PC-3 (cell line): ENCODE measurements at places on chromosomes 2 and 18. TPM values are rescaled to one million over a fixed set of nuclear protein-coding genes. Genes with fewer than 3 reads are reported as not detected.

DNA sequence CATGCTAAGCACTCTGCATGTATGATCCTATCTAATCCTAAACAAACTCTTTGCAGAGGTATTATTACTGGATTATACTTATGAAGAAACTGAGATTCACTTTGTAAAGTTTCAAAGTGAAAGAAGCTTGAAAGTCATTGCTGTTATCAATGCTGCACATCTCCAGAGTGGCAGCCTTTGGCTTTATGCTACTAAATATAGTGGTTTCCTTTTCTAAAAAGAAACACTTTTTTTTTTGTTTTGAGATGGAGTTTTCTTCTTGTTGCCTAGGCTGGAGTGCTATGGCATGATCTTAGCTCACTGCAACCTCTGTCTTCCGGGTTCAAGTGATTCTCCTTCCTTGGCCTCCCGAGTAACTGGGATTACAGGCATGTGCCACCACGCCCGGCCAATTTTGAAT, 114.9 kb upstream of the RAB27B start:
- H3K36me3 ChIP-seq = no peaks in the 10 kb centered on the region
- H3K4me1 ChIP-seq = peaks cover 13% of the 10 kb centered on the region
- no peak overlapping the region for H3K4me3 ChIP-seq
- no peaks in the 10 kb centered on the region for H3K27me3 ChIP-seq

GRCh38 chr2:160109939-160110673, 47.7 kb upstream of the PLA2R1 start:
- H3K27me3 ChIP-seq = no peaks in the 10 kb centered on the region
- no peaks in the 10 kb centered on the region for H3K36me3 ChIP-seq
- peak; percentile 86 for DNase-seq
- H3K27ac ChIP-seq = no peak overlapping the region
- no peak overlapping the region for H3K4me3 ChIP-seq
- H3K4me1 ChIP-seq = peaks cover 7% of the 10 kb centered on the region; the same call in 1 of the 2 replicates

GRCh38 chr18:78970774-78971333, 8.8 kb upstream of the SALL3 start:
- no peak overlapping the region for H3K4me3 ChIP-seq
- no peaks in the 10 kb centered on the region for H3K4me1 ChIP-seq

GRCh38 chr2:159606287-159606686, 10.1 kb downstream of the BAZ2B start:
- no peak overlapping the region for H3K27ac ChIP-seq
- no peak overlapping the region for H3K4me3 ChIP-seq
- peaks cover 4% of the 10 kb centered on the region; the same call in 1 of the 2 replicates for H3K4me1 ChIP-seq
- H3K36me3 ChIP-seq = no peaks in the 10 kb centered on the region
- H3K27me3 ChIP-seq = no peaks in the 10 kb centered on the region
- DNase-seq = no peak

Gene FAM228A
- total RNA-seq = not detected in 2 replicates

Gene HOXD10
- not detected in 2 replicates for total RNA-seq

Gene C2orf78
- total RNA-seq = not detected in 2 replicates
